ENCODE measurements at places on chromosomes 13 and 19.

- DNase-seq, result no peak
Measured at GRCh38 chr13:29676535-29676934, 81.0 kb upstream of the SLC7A1 start.

DNA sequence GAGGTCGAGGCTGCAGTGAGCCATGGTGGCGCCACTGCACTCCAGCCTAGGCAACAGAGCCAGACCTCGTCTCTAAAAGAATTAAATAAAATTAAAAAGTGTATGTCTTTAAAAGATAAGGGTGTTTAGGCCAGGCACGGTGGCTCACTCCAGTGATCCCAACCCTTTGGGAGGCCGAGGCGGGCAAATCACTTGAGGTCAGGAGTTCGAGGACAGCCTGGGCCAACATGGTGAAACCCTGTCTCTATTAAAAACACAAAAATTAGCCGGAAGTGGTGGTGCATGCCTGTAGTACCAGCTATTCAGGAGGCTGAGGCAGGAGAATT is 7.5 kb upstream of the SDHAF1 start:
- DNase-seq, result peak; percentile 10

GRCh38 chr13:79541426-79542049 is 60.6 kb downstream of the NDFIP2 start:
- DNase-seq, result peak; percentile 84

DNA sequence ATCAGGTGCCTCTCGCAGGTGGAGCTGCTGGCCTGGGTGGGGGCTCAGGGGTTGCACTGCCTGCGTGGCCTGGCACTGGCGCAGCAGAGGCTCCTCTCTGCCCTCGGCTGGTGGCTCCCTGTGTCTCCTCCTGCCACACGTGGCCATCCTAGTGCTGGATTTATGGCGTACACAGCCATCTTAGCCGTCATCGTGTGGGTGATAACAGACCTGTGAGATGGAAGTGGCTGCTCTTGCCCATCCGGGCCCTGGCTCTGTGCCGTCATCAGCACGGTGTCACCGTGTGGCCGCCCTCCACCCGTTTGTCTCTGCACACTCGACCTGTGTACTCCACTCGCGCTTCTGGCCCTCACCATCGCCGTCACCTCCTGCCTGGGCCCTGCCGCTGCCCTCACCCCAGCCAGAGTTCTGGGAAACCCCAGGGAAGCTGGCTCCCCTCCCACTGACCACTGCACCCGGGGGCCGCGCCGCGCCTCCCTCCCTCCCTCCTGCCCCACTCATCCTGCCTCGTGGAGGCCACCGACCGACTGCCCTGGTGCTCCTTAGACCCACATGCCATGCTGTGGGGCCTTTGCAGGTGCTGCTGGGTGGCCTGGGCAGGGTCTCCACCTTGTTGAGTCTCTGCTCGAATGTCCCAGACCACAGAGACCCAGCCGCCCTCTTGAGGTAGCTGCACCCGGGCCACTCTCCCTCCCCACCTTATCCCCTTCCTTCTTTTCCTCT is 29.5 kb downstream of the TMEM255B start:
- no peak for DNase-seq

- peak; percentile 7 for DNase-seq
Measured at GRCh38 chr13:50131920-50132903, 117.0 kb downstream of the KCNRG start.

DNA sequence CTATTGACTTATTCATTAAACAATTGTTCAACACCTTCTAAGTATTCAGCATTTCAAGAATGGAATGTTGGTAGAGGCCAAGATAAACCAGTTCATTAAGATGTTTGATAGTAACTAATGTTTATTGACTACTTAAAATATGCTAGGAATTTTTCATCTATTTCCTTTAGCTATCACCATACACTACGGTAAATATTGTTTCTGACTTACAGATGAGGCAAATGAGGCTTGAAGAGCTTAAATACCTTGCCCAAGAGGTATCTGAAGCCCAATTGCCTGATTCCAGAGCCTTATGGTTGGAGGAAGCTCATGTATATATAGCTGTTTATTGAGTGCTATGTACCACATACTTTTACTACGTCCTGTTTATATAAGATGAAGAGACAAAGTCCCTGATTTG is 286.2 kb downstream of the NDFIP2 start:
- no peak for DNase-seq

DNA sequence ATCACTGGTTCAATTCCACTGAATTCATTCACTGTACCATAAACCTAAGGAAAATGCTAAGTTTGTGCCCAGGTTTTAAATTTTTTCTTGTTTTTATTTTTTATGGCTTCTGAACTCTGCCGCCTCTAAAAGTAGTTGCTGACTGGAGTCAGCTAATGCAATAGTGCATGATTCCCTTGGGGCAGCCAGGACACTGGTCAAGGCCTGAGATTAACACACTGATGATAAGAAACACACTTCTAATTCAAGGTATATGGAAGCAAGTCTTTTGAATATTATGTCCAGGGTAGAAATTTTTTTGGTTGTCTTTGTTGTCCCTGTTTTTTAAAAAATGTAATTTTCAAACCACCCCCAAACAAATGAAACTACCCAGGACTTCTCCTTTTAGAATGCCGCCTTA is 72.2 kb downstream of the CDADC1 start:
- DNase-seq, result no peak

DNA sequence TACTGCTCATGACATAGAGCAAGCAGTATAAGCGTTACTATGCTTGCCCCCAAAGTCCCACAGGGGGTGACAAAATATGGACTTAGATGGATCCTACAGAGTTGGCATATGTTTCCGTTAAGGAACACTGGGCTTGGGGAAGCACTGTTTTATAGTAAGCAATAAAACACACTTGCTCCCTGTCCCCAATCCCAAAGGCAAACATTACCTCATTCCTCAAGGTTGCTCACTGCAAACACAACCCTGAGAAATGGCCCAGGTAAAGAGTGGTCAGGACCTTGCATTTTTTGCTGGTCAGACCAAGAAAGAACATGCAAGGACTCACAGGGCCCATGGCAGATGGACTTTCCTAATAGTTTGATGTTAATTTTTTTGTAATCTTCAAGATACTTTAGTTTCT is 32.3 kb downstream of the UGGT2 start:
- DNase-seq, result no peak

GRCh38 chr19:47490847-47491246 is 6.8 kb upstream of the KPTN start:
- no peak for DNase-seq

- DNase-seq, result no peak
Measured at GRCh38 chr19:6150289-6150688, 14.8 kb downstream of the ACSBG2 start.

DNA sequence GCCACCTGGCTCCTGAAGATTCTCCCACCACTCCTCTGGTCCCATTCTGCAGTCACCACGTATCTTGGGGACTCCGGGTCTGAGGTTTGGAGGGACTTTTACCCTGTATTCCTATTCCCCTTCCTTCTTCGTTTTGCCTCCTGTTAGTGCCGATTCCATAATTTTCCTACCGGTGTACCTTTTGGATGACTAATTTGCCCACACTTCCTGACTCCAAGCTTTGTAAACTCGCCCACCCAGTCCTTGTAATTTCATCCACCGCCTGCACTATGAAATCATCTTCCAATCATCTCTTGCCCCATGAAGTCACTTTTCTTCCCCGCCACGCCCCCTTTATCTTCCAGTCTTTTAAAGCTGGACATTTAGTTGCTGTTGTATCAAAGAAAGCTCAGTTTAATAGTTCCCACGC is 572 bp downstream of the UCHL3 start:
- peak; percentile 76 for DNase-seq

- peak; percentile 64 for DNase-seq
Measured at GRCh38 chr19:8585894-8586750, 8.9 kb upstream of the MYO1F start.

DNA sequence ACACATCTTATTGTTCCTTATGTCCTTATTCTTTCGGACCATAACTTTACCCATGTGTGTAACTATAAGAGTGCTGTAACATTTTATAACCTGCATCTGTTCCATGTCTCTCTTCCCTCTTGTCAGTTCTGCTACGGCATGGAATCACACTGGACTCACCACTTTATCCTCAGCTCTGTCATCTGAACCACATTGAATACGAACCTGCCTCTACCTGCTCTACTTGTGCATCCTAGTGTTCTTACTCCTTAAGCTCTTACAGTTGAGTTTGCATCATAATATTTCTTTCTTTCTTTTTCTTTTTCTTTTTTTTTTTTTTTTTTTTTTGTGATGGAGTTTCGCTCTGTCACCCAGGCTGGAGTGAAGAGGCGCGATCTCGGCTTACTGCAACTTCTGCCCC is 180.9 kb downstream of the GPC5 start:
- no peak for DNase-seq

- peak; percentile 79 for DNase-seq
Measured at GRCh38 chr19:19406878-19407632, 1.6 kb downstream of the GATAD2A start.

DNA sequence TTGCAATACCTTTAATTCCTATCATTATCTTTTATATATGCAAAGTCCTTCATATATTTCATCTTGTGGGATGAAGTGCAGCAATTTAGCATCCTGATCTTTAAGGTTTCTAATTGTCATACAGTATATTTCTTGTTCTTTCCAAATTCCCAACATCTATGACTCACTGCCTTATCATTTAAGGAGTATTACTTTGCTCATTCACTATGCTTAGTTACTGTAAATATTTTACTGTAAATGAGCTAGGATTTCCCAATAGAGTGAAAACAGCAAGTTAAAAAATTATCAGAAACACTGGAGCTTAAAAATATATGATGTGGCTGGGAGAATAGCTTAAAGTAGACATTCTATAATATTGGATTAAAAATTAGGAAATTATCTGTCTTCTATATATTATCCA is 69.9 kb downstream of the SLITRK6 start:
- no peak for DNase-seq

- DNase-seq, result peak; percentile 69
Measured at GRCh38 chr19:56348289-56348877, 33.7 kb upstream of the ZSCAN5A start.

DNA sequence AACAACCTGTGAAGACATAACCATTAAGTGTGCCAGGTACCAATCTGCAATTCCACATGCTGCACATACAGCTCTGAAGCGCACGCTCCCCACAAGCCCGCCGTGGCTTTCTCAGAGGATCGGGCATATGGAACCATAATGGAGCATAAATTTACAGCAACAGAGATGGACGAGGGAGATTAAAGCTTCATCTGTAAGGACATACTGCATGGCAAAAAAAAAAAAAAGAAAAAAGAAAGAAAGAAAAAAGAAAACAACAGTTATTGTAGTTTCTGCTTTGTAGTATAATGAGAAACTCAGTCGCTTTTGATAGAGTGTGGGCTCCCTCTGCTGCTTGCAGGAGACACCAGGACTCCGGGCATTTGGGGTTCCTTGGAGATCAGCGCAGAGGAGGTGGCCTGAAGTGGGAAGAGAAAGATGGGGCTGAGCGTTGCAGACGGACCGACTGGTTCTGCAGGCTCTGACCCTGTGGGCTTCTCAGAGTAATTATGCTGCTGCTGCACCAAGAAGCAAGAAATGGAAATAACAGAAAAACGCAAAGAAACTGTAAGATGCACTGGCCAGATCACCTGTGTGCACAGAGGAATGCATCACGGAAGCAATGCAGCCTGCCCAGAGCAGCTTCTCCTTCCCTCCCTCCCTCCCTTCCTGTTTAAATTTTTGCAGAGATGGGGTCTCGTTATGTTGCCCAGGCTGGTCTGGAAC is 10.8 kb upstream of the PDCD5 start:
- DNase-seq, result peak; percentile 69

- DNase-seq, result no peak
Measured at GRCh38 chr19:17957149-17957849, 9.6 kb upstream of the KCNN1 start.

DNA sequence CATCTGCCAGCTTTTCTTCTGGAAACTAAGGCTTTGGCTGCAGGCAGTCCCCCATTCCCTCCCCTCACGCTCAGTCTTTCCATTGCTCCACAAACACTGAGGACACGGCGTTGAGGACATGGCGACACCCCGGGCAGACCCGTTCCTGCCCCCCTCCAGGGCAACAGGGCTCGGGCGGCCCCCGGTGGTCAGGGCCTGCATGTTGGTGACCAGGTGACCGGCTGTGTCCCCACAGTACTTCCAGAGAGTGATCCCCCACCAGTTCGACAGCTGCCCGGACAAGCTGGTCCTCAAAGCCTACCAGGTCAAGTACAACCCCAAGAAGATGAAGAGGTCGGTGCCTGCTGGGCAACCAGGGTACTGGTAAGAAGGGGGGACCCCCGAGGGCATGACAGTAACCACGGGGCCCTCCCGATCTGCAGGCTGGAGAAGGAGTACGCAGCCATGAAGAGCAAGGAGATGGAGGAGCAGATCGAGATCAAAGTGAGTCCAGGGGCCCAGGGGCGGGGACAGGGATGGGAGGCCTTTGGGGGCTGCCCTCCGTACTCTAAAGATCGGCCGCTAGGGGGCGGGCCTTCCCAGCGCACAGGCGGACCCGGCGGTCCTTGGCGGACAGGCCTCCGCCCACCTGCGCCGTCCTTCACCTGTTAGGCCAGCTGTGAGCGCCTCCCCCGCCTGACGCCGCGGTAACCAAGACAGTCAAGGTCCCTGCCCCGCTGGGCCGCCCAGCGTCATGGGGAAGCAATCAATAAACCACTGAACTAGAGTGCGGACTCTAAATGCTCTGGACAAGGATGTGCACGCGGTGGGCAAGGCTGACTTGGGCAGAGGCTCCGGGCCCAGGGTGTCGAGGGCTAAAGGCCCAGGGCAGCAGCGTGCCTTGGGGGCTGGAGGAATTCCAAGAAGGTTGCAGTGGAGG is 21.1 kb downstream of the PRR36 start:
- DNase-seq, result peak; percentile 60

GRCh38 chr19:30810726-30811125 is 438.5 kb downstream of the ZNF536 start:
- DNase-seq, result peak; percentile 10

DNA sequence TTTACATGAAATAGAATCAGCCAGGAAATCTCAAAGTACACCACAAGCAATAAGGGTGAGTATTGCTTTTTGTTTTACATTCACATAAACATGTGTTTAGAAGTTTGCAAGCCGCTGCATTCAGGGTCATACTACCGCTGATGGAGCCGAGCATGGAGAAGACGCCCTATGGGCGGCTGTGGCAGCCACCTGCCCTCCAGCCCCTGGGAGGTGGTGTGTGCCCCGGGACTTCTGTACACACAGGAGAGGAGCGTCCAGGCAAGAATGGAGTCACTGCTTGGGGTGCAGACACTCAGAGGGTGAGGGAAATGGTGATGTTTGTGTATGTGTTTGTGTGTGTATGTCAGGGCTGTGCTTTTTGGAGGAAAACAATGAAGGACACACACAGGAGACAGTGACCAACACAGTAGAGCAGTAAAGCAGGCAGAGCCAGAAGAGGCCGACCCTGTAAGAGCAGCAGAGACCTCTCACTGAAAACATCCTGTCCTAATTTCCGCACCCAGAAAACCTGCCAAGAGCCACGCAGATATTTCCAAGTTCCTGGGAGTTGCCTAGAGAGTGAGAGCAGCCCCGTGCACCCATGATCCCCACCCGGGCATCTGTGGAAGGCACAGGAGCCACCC is 108.1 kb upstream of the GJB6 start:
- DNase-seq, result no peak

Data from hematopoietic multipotent progenitor cell treated with erythropoietin and hydrocortisone succinate and interleukin-3 and kit ligand, for 8 days (in vitro differentiated cells).